ENCODE measurements at places on chromosomes 4 and X.

- DNase-seq: no peak
Observed at GRCh38 chrX:404656-405055, 17.9 kb upstream of the PPP2R3B start.

GRCh38 chr4:110020646-110021443 lies 108.2 kb downstream of the EGF start:
- no peak for DNase-seq

DNA sequence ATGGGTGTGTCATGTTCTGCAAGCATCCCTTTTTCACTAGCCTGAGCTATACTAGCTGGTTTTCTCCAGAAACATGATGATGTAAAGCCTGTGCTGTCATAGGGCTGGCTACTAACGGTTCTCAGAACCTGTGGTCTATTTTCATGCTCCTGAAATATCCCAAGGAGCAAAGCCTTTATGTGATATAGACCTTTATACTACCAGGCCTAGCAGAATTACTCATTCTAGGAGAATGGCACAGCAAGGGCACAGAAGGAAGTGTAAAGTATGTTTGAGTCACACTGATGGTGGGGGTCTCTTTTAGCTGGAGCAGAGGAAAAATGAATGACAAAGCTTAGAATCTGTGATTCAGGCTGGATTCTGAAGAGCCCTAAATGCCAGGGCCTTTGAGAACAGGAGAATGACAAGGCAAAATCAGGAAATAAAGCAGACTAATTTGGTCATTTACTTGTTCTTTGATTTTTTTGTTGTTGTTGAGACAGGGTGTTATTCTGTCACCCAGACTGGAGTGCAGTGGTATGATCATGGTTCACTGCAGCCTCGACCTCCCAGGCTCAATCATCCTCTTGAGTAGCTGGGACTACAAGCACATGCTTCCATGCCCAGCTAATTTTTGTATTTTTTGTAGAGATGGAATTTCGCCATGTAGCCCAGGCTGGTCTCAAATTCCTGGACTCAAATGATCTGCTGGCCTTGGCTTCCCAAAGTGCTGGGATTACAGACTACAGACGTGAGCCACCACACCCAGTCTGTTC lies 11.8 kb downstream of the TCEAL1 start:
- no peak for DNase-seq

DNA sequence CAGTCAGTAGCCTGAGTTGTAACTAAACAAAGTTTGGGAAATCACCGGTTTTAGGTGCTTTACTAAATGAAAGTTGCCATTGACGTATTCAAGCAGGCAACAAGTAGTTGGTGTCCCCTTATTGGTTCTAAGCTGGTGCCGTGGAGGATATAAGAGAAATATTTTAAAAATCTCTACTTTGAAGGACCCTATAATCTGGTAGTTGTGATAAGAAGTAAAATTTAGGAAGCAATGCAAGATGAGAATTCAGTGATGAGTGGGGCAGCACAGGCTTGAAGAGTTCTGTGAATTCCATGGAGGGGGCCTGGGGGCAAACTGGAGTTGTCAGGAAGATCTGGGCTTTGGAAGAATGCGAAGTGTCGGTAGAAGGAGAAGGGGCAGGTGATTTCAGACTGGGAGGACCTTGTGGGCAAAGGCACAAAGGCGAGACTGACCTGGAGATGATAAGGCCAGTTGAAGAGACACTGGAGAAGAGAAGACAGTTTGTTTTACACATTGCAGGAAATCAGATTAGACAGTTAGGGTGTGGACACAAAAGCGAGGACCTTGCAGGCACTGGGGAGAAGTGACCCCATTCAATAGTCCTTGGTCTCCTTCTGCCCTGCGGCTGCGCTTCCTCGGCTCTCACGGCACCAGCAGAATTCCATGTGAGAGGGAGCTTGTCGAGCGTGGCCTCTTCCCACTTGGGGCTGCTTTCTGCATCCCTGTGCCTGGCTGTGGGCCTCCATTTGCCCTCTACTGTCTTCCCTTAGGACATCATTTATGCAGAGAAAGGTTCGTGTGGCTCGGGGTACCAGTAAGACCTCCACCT lies 1.3 kb downstream of the RHOH start:
- DNase-seq: no peak

- peak; percentile 9 for DNase-seq
Observed at GRCh38 chr4:3879681-3880614, 113.8 kb downstream of the ADRA2C start.

DNA sequence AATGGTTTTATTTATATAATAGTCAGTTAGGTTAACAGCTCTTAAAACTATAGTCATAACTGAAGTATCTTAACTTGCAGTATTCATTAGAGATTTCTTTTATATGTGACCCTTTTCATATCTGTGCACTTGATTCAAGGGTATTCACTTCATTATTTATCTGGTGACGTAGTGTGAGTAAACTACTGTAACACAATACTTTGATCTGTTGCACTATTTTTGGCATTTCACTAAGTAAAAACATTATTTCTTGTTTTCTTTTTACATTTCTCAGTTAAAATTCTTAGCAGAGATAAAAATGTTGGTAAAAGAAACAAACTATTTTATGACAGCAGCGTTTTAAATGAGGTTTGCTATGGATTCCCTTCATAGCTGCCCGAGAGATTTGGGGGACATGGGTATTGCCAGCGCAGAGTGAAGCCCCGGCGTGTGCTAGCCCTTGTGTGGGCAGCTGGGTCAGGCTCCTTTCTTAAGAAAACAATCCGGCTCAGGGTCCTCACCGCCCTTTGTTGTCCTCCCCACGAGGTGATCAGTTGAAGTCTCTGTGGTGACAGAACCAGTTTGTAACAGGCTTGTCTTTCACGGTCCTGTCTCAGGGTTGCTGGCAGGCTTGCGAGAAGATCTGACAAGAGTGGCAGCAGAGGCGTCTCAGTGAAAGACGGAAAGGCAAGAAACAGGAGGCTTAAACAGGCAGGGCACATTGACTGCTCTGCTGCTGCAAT lies 293.4 kb downstream of the BMPR1B start:
- no peak for DNase-seq

DNA sequence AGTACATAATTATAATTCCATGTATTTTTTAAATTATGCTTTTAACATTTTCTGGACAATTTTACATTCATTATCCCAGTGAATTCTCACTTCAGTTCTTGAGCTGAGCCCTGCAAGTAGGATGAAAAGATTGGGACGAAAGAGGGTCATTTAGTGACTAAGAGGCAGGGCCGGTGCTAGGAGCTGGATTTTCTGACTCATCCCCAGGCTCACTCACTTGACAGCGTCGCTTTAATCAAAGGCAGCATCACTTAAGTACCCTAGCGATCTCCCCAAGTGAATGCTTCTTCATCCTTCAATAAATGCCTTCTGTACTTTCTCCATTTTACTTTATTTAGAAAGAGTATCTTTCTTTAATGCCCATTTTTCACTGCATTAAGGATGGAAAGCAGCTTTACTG lies 263.6 kb downstream of the HS3ST1 start:
- no peak for DNase-seq

DNA sequence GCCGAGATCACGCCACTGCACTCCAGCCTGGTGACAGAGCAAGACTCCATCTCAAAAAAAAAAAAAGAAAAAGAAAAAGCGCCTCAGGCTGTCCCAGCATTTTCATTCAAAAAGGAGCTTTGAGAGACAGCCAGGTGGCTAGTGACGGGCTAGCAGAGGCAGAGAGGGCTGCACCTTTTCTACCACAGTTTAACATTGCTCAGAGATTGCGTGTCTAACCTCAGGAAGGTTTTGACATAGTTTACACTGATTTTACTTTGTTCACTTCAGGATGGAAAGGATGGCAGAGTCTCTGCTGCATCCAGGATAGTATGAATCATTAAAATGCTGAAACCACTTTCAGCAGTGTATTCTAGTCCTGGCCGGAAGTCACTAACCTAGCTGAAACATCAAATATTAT lies 28.1 kb downstream of the ZFP42 start:
- no peak for DNase-seq

DNA sequence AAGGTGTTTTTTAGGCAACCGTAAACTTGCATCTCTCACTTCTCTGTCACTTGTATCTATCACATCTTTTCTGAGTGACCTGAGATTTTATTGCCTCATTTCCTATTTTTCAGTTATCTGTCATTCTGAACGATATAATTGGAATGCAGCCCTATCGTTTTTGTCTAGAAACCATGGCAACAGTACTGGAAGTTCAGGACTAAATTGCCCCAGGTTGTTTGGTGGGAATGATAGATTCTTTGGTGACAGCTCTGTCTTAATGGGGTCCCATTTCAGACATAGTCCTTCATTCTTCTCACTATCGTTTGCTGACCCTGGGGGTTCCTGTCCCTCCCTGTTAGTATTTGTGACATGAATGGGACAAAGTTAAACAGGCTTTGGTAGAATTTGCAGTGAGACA lies 267.7 kb upstream of the GALNT7 start:
- DNase-seq: no peak

DNA sequence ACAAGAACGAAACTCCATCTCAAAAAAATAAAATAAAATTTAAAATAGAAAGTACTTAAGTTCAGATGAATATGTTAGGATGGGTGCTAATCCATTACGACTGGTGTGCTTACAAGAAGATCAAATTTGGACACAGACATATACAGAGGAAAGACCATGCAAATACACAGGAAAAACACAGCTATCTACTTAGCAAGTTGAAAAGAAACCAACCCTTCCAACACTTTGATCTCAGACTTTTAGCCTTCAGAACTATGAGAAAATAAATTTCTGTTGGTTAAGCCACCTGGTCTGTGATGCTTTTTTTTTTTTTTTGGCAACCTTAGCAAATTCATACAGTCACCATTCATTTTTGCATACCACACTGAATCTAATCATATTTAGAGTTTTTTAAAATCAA lies 116.5 kb downstream of the CENPC start:
- no peak for DNase-seq

- DNase-seq: no peak
Observed at GRCh38 chr4:41844327-41844726, 90.9 kb upstream of the TMEM33 start.

- no peak for DNase-seq
Observed at GRCh38 chrX:107827030-107827831, 1.6 kb downstream of the MID2 start.

GRCh38 chr4:86558258-86558657 lies 35.9 kb upstream of the PTPN13 start:
- DNase-seq: no peak

DNA sequence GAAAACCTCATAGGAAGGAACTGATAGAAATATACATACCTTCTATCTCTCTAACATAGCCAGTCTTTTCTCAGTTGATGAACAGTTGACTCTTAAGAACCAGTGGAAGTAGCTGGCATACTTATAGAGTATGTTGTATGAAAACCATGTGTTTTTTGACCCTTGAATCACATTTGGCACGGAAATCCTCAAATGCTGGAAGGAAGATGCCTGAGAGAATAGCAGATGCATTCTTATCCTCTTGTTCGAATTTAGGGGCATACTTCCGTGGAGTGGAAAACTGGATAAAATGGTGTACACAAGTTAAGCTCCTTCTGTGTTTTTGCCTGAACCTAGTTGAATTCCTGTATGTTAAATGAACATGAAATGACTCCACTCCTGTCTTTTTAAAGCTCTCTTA lies 145.5 kb downstream of the PCDH7 start:
- DNase-seq: no peak

GRCh38 chr4:54675721-54676461 lies 18.1 kb downstream of the KIT start:
- no peak for DNase-seq

- DNase-seq: no peak
Observed at GRCh38 chr4:151808542-151808941, 47.7 kb upstream of the GATB start.

GRCh38 chr4:177901786-177902185 lies 459.5 kb upstream of the AGA start:
- DNase-seq: no peak

GRCh38 chrX:10902001-10902400 lies 209.1 kb upstream of the HCCS start:
- no peak for DNase-seq

- DNase-seq: no peak
Observed at GRCh38 chr4:89894649-89895550, at the start of gene MMRN1. Gene MMRN1 (plus strand): TSS chr4:89894854. CDS start chr4:89894972, 118 bp downstream.

- no peak for DNase-seq
Observed at GRCh38 chr4:99028187-99028586, 32.7 kb downstream of the METAP1 start.

- DNase-seq: no peak
Observed at GRCh38 chr4:26120098-26120825, 200.6 kb upstream of the RBPJ start.

DNA sequence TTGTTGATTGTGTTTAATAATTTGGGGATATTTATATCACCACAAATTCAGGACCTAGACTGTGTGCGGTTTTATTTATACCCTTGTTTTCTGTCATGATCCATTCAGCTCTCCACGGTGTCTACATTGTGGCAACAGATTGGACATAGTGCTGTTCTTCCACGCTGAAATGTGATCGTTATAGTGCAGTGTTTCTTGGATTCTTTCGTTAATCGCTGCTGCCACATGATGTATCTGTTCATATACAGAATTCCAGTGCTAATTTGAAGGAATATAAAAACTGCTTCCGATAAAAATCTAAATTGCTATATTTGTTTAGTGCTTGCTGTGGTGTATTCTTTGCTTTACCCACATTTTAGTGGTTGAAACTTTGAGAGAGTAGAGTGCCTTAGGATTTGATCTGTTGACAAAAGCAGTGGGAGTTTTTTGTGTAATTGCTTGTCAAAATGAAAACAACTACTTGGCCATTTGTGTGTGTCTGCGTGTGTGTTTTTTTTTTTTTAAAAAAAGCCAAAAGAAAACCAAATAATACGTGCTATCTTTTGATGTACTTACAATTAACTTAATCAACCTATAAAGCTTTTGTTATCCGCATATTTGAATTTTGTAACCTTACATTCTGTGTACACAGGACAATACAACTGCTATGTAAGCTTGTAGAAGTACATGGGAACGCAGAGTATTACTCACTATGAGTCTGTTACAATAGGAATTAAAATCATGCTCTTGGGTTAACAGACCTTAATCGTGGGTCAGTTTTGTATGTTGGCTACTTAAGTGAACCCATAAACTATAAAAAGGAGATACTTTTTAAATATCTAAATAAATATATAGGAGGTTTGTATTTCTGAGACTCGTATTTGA lies 353.3 kb downstream of the ARHGAP24 start:
- no peak for DNase-seq

DNA sequence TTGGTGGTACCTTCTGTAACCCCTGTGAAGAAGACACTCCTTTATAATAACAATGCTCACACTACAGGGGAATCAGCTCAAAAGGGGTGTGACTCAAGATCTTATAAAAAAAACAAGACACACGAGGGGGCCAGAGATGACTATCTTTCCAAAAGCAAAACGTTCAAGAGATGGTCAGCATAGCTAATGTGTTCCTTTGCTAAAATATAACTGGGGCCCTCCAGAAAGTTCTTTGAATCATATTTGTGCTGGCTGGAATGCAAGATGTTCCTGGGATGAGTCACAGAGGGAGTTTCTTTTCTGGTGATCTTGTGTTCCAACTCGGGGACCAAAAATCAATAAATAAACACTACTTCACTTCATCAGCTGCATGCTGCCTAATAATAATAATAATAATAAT lies 46.5 kb downstream of the RAI2 start:
- DNase-seq: no peak

- DNase-seq: no peak
Observed at GRCh38 chr4:26365537-26366150, 44.8 kb downstream of the RBPJ start.
